Left colon (tissue), 2 donors: ENCODE measurements at places on chromosomes 7 and 10. TPM values are rescaled to one million over a fixed set of nuclear protein-coding genes. Genes with fewer than 3 reads are reported as not detected.

DNA sequence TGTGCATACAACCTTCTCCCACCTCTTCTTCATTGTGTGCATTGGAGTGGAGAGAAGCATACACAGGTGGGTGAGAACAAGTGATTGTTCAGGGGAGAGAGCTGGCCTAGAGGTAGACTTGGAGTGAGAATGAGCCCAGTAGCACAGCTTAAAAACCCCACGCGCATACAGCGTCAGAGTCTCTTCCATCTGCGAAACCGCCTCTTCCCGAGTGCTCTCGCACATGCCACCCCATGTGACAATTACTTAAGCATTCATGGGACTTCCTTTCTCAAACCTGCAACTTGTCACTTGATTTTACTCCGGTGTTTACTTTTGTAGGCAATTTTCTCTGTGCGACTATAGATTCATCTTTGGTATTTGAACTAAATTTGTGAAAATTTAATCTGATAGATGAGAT lies 176.8 kb upstream of the AGK start:
- no peak for DNase-seq

The MCM10 gene
- total RNA-seq = 5.0 TPM

GRCh38 chr10:1630304-1630703 lies 107.0 kb downstream of the ADARB2 start:
- DNase-seq = no peak

The CPA2 gene
- 1.1 TPM for total RNA-seq

- no peak for DNase-seq
These were observed 27.9 kb downstream of the WIPI2 start for GRCh38 chr7:5217851-5218331.

- DNase-seq = no peak
These were observed 38.0 kb upstream of the PCBD1 start for GRCh38 chr10:70926226-70927000.

DNA sequence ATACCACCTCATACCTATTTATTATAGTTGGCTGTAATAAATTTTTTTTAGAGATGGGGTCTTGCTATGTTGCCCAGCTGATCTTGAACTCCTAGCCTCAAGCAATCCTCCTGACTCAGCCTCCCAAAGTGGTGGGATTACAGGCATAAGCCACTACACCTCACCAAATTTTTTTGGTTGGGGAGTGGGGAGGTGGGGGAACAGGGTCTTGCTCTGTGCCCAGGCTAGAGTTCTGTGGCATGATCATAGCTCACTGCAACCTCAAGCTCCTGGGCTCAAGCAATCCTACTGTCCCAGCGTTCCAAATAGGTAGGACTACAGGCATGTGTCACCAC lies 3.9 kb upstream of the OGDH start:
- DNase-seq = no peak

GRCh38 chr7:75916259-75916658 lies 1.3 kb downstream of the POR start:
- DNase-seq = no peak

- DNase-seq = no peak
These were observed 99.9 kb downstream of the PRLHR start for GRCh38 chr10:118495499-118495898.

GRCh38 chr10:132139526-132139925 lies 47.2 kb upstream of the DPYSL4 start:
- DNase-seq = no peak

GRCh38 chr7:155799514-155799913 lies 12.7 kb downstream of the SHH start:
- DNase-seq = no peak

The ASIC3 gene
- 2.3 TPM for total RNA-seq

DNA sequence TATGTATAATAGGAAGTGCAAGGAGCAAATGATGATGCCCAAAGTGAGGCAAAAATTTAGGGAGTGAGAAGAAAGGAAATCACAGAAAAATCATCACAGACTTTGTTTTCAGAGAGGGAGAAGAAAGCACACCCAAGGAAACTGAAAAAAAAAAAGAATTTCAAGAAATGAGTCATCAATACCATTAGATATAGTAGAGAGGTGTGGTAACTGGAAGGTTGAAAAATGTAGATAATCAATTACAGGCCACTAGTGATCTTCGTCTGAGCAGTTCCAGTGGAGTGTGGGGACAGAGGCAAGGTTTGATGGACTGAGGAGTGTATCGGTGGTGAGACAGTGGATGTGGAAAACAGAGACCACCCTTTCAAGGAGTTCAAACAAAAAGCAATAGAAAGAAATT lies 31.7 kb downstream of the ASB4 start:
- DNase-seq = no peak

GRCh38 chr10:52879091-52879807 lies 106.7 kb upstream of the MBL2 start:
- DNase-seq = no peak

The PFKP gene
- total RNA-seq = 116 TPM

GRCh38 chr7:7895754-7896153 lies 72.8 kb upstream of the GLCCI1 start:
- no peak for DNase-seq

DNA sequence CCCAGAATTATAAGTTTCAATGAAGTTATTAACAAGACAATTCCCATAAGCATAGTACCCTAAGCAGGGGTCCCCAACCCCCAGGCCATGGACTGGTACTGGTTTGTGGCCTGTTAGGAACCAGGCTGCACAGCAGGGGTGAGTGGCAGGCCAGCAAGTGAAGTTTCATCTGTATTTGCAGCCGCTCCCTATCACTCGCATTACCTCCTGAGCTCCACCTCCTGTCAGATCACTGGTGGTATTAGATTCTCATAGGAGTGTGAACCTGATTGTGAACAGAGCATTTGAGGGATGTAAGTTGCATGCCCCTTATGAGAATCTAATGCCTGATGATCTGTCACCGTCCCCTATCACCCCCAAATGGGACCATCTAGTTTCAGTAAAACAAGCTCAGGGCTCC lies 36.0 kb upstream of the KIAA1217 start:
- no peak for DNase-seq

The LOXL4 gene
- total RNA-seq = 0.34 TPM

DNA sequence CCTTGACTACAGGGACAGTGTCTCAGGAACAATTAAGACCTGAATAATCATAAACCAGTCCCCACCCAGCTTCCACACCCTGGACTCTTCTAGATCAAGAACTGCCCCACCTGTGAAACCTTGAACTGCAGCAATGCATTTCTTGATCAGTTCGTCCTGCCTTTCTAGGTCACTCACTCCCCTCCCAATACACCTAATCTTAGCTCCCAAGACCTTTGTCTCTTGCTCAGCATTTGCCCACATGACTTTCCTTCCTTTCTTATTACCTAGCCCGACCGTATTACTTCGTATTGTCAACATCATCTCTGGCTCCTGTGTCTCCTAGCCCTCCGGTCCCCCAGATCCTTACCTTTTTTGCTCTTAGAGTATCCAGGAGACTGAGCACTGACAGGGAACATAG lies 5.5 kb upstream of the NAMPT start:
- peak; percentile 86 for DNase-seq

DNA sequence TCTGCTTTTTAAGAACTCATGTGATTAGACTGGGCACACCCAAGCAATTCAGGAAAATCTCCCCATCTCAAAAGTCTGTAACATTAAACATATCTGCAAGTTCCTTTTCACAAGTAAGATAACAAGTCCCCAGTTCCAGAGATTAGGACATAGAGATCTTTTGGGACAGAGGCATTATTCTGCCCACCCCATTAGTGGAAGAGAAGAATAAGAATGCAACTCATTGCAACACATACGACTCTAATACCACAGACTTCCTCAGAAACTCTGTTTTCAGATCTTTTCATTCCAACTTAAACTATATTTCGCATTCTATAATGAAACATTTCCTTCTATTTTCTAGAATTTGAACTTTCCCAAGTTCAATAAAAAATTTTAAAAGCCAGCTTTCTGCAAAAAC lies 137.7 kb downstream of the SEMA3C start:
- DNase-seq = no peak

DNA sequence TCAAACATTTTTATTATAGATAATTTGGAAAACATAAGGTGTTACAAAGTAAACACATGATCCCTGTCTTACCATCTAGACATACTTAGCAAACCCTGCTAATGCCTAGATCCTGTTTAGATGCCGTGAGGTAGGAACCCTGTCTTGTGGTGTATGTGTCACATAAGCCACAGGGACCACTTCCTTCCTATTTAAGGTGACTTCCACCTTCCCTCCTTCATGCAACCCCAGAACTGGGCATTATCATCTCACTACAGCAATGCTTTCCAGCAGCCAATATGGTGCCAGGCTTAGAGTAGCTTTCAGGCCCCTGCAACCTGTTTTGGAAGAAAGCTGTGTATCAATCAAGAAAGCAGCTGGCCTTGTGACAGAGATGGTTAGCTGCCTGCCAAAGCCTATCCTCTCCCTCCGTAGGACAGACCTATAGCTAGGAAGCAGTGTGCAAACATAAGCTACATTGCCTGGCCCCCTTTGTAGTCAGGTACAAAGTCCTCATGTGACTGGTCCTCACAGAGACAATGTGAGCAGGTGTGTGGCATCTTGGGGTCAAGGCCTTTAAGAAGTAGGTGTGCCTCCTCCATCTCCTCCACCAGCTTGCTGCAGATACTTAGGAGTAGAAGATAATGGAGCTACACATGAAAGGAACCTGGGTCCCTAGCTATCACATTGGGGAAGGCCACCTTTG lies 146.8 kb downstream of the SPAG6 start:
- DNase-seq = no peak

The ABCC2 gene
- total RNA-seq = 0.89 TPM

- no peak for DNase-seq
These were observed 171.1 kb downstream of the GRM3 start for GRCh38 chr7:86814661-86815379.

The TMEM254 gene
- total RNA-seq = 31.2 TPM

The ATOH7 gene
- 0.22 TPM for total RNA-seq

The TAC1 gene
- 1.7 TPM for total RNA-seq

- DNase-seq = no peak
These were observed 294.3 kb downstream of the CTNNA3 start for GRCh38 chr10:67401711-67402110.
